ENCODE measurements at places on chromosomes 3 and 15. TPM values are rescaled to one million over a fixed set of nuclear protein-coding genes. Genes with fewer than 3 reads are reported as not detected.

The RHOV gene
- not detected for total RNA-seq

The POPDC2 gene
- 0.16 TPM for total RNA-seq

The SPTSSB gene
- not detected for total RNA-seq

The MORC1 gene
- not detected for total RNA-seq

The CPA3 gene
- total RNA-seq: 1.5 TPM

The GRK7 gene
- total RNA-seq: under 0.01 TPM

The CALML4 gene
- 4.4 TPM for total RNA-seq

The GLCE gene
- 56.7 TPM for total RNA-seq

The PDZRN3 gene
- 0.19 TPM for total RNA-seq

All from bladder microvascular endothelial cell (primary cell).